ENCODE measurements at places on chromosomes 12 and 14. TPM values are rescaled to one million over a fixed set of nuclear protein-coding genes. Genes with fewer than 3 reads are reported as not detected.

Gene ZNF140
- total RNA-seq: 9.3 TPM

DNA sequence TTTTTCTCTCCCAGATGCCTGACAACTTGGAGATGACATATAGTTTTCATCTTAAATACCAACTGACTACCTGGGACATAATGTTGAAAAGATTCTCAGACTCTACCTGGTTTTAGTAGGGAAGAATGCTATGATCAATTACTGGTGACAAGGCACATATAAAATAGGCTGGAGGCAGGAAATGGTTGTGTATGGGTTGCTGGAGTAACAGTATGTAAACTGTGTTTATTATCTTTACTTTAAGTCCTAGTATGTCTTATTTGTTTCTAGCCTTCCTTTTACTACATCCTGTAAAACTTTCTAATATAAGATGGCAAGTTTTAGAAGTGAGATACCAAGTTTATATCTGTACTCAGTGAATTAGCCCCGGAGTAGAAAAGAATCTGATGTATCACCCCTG is 98.1 kb downstream of the NUBPL start:
- DNase-seq: no peak

Gene CIROP
- not detected for total RNA-seq

DNA sequence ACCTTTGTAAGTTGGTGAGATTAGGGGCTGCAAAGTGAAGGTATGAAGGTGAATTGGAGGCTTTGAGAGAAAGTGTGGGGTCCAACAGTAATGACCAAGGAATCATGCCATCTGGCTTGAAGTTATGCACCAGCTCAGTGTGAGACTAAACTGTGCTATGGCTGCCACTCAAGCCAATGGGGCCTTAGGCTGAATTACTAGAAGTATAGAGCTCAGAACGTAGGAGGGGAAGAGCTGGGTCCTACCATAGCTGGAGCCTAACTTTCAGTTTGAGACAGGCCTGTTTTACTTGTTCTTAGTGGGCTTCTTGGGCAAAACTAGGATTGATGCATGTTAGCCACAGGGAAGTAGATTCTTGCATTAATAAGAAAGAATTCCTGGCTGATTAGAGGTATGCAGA is 194.0 kb downstream of the TSPAN9 start:
- DNase-seq: no peak

DNA sequence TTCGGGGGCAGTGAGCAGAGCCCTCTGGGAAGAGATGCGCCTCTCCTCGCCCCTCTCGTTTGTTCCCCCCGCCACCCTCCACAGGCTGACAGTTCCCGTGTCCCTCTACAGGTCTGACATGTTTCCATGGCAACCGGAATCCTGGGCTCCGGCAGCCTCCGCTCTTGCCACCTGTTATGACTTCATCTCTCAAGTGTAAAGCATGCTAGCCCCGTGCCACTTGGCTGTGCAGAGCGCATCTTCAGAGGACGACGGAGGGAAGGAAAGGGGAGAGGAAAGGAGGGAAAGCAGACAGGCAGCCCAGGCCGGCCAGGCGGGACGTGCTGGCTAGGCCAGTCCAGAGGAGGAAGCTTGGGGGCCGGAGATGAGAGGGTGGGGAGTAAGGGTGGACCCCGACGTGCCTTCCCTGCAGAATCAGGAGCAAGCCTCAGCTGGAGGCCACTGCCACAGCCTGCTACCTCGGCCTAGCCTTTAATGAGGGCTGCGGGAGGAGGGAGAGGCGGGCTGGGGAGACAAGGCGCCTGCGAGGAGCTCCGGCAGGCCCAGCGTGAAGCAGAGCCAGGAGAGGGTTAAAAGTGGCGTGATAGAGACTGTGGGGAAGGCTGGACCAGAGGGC is 214.3 kb downstream of the DPF3 start:
- no peak for DNase-seq

DNA sequence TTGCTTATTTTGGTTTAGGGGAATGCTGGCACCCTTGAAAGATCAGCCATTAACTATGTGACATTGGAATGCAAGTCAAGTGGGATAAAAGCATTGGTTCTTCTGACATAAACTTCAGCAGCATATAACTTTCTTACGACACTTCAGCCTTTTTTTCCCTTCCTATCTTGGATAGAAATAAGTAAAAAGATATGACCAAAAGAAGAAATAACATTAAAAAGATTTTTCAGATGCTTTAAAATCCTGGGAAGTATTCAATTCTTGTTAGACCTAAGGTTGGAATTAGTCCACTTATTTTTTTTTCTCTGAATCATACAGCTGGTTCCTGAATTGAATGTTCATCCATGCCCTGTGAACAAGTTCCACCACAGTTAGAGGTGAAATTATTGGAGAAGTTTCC is 85.6 kb upstream of the TSPAN8 start:
- no peak for DNase-seq

Gene WSCD2
- total RNA-seq: 0.44 TPM

Gene POLE2
- total RNA-seq: 9.8 TPM

DNA sequence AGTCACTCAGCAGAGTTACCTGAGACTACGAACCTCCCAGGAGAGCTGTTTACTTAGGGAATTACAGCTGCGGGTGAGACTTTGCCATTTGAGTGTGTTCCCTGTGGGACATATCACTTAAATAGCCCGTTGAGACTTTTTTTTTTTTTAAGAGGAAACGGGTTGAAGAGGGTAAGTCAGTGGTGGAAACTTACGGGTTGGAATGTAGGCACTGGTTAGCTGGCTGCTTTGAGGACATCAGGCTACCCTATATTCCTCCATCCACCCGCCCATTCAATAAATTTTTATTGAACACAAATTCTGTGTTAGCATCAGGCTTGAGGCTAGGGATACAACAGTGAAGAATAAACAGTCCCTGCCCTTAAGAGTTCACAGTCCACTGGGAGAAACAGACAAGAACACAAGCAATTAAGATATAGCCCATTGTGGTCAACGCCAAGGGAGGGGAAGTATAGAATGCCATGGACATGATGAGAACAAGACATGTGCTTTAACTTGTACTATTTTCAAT is 88.1 kb upstream of the CPSF6 start:
- no peak for DNase-seq

Gene ACSM4
- not detected for total RNA-seq

Gene KRT72
- not detected for total RNA-seq

Data from breast epithelium (tissue), 4 donors.